ENCODE measurements at places on chromosomes 3 and 15.

- no peak for DNase-seq
Measured at GRCh38 chr3:34155108-34155507, 356.7 kb downstream of the PDCD6IP start.

DNA sequence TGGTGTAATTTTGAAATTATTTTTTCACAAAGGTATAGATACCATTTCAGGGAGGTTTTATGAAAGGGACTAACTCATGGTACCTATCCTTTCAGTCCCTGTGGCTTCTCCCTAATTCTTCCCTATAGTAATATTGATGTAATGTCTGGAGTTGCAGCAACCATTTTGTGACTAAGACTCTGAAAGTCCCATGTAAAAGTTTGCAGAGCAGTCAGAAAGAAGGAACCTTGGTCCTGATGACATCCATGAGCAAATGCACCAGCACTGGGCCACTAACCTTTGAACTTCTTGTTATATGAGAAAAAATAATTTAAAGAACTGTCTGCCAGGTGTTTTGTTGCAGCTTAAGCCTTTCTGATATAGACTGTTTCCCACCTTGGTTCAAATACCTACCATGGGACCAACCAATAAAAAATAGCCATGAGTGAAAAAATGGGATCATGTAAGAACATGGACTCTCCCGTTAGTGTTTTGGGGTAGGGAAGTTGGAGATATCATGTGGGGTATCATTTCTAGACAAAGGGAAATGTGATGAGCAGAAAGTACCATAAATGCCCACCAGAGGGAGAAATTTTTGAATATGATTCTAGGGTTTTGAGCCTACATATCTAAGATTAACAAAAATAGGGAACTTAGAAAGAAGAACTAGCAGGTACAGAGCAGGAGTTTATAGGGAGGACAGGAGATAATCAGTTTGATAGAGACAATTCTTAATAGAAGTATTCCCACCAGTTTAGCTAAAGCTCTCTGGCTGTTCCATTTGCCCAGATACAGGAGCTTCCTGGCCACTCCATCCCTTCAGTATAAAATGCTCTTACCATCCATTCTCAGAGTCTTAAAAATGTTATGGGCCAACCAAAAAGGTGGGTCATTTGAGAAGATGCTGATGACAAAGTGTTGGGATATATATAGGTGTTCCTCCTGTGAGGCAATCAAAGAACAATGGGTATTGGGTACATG is 3.4 kb upstream of the CPOX start:
- no peak for DNase-seq

DNA sequence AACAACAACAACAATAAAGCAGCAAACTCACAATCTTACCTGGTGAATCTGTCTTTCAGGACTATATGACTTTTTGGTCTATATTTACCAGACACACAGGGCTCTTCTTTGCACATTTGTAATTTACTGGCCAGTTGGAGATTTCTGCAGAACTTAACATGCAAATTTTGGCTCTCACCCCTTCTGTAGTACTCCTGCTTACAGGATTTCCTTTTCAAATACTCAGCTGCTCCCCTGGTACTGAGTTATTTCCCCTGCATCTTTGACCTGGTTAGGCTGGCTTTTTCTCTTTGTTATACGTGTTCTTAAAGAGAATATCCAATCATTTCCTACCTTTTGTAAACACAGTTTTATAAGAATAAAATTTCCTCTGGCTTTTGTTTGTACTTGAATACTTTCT is 228.0 kb downstream of the MBNL1 start:
- DNase-seq, result no peak

DNA sequence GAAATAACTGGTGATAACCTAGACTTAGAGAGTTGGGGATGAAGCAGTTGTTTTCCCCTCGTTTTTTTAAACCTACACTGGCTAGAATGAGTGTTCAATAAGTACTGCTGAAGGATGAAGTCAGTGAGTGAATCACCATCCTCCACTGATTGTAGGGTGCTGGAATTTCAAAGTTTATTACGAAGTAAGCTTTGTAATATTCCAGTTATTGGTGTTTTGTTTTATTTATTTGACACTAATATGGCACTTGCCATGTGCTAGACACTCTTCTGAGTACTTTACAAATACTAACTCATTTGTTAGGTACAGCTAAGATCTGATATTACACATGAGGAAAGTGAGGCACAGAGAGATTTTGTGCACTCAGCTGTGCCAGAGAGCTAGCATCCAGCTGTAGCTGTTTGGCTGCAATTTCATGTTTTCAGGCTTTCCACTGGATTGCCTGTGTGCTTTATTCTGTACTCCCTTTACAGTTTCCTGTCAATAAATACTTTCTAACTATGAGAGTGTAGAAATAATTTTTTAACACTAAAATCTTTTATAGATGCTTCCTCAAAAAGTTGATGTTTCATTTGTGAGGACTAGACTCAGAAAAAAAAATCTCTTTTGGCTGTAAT is 5.8 kb downstream of the MAP2K5 start:
- no peak for DNase-seq

DNA sequence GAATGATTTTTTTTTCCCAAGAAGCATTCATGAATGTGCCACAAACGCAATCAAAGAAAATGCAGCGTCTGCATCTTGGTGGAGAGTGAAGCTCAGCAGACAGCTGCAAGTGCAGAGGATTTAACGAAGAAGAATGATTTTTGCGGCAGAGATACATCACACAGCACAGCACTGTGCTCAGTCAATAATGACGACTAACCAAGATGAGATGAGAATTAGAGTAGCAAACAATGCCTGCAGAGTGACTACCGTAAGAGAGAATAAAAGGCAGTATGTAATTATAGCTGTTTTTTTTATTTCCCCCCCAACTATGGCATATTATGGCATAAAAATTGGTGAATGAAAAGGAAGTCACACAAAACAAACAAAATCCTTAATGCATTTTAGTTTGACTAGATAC is 218.0 kb upstream of the ROBO1 start:
- DNase-seq, result no peak

- no peak for DNase-seq
Measured at GRCh38 chr3:55294557-55294956, 192.5 kb downstream of the WNT5A start.

DNA sequence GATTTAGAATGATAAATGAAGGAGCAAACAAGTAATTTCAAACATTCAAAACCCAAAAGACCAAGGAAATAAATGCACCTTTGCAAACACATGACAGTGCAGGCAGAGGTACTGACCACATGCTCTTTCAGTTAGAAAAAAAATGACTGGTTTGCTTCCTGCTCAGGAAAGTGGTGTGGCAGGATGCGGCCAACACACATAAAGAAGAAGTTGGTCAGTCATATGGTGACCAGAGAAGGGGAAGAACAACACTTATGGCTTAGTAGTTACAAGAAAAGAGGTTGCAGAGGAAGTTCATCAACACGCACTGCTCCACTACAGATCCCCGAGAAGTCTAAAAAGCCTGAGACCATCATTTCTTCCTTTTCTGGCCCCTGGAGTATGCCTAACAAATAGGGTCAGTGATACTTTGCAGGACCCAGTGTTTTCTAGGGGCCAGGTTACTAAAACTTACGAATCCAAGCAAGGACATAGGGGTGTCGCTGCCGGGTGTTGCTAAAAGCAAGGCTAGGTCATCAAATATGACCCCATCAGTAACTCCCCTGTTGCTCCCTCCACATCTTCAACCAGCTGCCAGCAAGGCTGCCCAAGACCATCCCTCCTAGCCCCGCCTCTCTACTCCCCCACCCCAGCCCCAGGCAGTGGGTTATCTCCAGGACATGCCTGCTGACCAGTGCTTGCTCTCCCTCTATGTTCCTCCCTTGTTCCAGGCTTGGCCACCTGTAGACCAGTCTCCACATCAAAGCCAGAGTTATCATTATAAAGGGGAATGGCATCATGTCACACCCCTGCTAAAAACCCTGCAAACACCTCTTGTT is 11.2 kb downstream of the ATP8B4 start:
- no peak for DNase-seq

DNA sequence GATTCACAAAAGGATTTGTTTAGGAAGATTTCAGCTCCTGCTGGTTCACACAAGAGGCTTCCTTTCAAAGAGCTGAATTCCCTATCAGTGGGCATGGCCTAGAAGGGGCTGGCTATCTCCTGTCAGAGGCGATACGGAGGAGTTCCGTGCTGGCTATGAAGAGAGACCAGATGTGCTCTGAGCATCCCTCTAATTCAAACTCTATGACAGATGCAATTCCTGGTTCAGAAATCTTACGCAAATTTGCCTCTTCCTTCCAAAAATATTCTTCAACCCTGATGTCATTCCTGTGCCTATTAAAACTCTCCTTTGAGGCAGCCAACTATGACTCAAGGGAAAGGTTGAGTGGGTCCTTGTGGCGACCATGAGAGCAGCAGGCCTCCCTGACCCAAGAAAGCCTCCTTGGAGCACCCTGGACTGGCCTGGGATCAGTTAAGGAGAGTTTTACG is 139.3 kb upstream of the HES1 start:
- no peak for DNase-seq

- no peak for DNase-seq
Measured at GRCh38 chr15:73948982-73949381, 22.7 kb downstream of the LOXL1 start.

DNA sequence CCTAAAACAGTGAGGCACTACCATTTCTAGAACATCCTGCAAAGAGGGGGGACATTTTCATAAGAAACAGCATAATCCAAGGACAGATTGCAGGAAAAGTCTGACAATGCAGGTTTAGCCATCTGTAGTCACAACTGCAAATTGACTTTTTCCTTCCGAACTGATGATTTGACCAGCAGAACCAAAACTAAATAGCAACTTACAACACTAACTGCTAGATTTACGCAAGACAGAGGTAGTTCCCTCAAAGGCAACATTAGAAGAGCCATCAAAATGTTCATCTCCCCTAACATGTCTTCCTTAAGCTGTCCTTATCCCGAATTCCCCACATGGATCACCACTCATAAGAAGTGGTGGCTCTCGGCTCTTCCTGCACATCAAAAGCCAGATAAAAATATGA is 129.6 kb downstream of the GADL1 start:
- no peak for DNase-seq

- no peak for DNase-seq
Measured at GRCh38 chr15:65404186-65404872, 18.4 kb downstream of the IGDCC4 start.

DNA sequence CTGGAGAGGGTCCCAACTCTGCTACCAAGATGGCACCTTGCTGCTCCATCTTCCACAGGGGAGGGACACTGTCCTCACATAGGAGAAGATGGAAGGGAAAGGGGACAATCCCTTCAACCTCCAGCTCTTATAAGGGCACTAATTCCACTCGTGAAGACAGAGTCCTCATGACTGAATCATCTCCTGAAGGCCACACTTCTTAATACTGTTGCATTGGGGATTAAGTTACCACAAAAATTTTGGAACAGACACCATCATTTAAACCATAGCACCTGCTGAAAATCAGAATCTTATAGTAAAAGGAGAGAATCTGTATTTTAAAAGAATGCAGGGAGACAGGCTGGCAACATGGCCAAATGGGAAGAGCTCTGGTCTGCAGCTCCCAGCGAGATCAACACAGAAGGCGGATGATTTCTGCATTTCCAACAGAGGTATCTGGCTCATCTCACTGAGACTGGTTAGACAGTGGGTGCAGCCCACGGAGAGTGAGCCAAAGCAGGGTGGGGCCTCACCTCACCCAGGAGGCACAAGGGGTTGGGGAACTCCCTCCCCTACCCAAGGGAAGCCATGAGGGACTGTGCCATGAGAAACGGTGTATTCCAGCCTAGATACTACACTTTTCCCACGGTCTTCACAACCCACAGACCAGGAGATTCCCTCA is 69.4 kb upstream of the LIPC start:
- no peak for DNase-seq

GRCh38 chr3:140198242-140198641 is 263.3 kb downstream of the CLSTN2 start:
- no peak for DNase-seq

GRCh38 chr3:98209244-98209643 is 42.7 kb downstream of the OR5H15 start:
- no peak for DNase-seq

DNA sequence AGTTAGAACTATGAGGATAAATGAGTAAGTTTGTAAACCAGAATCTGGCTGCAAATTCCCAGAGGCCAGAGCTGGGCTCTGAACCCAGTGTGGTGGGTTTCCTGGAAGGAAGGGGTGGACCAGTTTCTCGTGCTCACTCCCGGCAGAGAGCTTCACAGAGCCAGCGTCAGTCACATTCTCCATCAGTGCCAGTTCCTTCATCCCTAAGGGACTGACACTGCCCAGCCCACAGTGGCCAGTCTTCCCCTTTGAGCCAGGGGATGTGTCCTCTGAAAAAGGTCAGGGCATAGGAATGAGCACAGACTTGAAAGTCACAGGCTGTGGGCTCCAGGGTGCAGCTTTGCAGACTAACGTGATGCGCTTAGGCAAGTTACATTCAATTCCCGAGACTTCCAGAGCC is 135.8 kb upstream of the HACD2 start:
- no peak for DNase-seq

DNA sequence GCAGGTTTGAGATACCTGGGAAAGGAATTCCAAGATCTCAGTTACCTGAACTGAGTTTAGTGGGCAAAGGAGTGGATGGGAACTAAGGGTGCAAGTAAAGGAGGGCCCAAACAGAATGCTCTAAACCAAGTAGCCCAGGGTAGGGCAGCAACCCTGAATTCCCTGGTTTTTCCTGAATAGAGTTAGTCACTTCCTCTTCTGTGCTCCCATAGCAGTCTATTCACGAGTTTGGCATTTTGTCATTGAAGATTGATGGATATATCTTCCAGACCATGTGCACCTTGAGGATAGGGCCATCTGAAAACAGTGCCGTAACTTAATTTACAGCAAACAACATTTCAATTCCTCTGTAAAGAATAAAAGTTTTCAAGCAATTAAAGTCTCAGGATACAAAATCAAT is 18.5 kb upstream of the PTX3 start:
- no peak for DNase-seq

GRCh38 chr3:50480471-50480870 is 23.0 kb downstream of the CACNA2D2 start:
- DNase-seq, result no peak

DNA sequence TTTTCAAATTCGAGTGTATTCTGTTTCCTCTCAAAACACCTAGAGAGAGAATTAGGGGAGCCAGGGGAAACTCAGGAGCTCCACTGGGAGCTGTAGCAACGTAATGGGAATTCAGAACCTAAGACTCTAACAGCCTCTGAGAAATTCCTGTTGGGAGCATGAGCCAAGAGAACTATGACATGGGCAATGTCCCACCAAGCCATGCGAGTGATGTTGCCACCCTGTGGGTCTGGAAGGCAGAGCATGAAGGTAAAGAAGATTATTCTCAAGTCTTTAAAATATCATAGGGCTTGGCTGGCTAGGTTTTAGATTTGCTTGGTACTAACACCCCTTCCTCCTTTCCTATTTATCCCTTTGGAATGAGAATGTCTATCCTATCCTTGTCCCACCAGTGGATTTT is 392.6 kb upstream of the ADAMTS9 start:
- DNase-seq, result no peak

GRCh38 chr3:26704736-26705135 is 82.2 kb downstream of the LRRC3B start:
- no peak for DNase-seq

- peak; percentile 10 for DNase-seq
Measured at GRCh38 chr15:78047761-78048627, 29.5 kb downstream of the TBC1D2B start.

DNA sequence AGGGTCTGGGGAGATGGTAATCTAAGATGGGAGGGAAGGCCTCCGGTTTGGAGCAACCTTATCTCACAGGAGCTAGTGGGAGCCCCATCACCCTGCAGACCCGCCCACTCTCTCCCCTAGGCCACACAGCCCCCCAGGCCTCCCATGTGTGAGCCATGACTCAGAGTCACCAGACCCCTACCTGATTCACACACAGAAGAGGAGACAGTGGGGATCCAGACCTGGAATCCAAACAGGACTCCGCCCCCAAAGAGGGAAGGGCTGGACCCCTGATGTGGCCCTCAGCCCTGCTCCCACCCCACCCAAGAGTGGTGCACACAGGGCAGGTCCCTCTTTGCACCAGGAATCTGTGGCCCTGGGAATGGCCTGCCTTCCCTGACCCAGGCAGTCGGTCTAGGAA is 97.4 kb downstream of the ADCY5 start:
- DNase-seq, result no peak
